ENCODE measurements at places on chromosomes 11 and 22.

- no peak for DNase-seq
Observed at GRCh38 chr11:48108231-48109045, 108.2 kb upstream of the OR4B1 start.

- DNase-seq: no peak
Observed at GRCh38 chr11:95119361-95120060, 29.9 kb downstream of the ENDOD1 start.

- DNase-seq: no peak
Observed at GRCh38 chr11:106275151-106275550, 197.7 kb downstream of the AASDHPPT start.

GRCh38 chr22:37844904-37845329 is 783 bp upstream of the ANKRD54 start:
- no peak for DNase-seq

DNA sequence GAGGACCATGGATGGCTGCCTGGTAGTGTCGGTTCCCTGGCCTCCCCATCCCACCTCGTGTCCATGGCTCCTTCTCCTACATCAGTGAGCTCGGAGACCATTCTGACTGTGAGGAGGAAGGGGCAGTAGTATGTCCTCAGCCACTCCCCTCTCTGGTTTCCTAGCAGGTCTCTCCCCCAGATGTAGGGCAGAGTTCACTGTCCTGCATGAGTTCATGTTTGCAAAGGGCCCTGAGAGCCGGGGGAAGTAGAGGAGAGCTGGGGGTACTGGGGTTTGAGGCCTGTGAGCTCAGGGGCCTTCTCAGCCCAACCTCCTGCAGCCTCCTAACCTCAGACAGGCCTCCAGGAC is 18.4 kb upstream of the ST3GAL4 start:
- no peak for DNase-seq

DNA sequence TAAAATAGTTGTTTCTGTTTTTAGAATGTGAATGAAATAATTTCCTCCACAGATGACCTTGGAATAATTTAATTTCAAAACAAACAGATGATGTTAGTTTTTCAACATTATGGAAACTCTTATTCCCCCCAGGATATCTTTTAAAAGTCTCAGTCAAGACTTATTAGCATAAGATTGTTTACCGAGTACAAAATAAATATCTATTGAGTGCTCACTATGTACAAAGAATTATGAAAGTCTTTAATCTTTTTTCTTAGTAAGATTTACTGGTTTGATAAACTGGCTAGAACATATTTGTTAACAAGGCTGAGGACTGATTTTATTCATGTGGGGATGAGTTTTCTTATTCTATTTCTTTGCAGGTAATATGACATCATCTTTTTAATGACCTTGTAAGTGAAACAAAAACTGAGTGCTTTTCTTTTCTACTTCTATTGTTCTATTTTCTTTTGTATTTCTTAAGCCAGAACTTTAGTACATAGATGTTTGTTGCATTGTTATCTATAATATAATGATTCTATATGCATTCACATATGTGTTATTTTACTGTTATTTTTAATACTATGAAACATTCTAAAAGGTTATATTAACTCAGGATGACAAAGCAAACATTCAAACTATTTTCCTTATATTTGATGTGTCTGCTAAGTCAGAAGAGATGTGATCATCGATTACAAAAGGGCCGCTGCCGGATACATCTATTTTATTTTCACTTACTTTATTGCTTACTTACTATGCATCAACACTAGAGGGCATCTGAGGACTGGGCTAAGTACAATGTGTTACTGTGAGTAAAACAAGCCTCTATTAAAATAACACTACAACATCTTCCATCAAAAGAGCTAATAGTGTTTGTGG is 111.0 kb upstream of the ARHGAP42 start:
- DNase-seq: no peak

- DNase-seq: peak; percentile 79
Observed at GRCh38 chr11:67382276-67383136, 9.1 kb upstream of the CLCF1 start.

GRCh38 chr22:36036167-36036624 is 7.6 kb upstream of the RBFOX2 start:
- no peak for DNase-seq

DNA sequence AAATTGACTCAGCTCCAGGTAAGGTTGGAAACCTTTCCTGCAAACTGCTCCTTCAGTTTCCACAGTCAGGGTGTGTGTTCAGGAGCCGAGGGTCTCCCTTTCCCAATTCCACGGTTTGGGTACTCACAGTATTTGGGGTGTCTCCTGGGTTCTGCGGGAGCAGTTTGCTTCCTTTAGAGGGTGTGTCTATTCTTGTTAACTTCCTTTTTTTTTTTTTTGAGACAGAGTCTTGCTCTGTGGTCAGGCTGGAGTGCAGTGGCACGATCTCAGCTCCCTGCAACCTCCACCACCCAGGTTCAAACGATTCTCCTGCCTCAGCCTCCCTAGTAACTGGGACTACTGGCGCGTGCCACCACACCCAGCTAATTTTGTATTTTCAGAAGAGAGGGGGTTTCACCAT is 251.4 kb downstream of the LUZP2 start:
- no peak for DNase-seq

DNA sequence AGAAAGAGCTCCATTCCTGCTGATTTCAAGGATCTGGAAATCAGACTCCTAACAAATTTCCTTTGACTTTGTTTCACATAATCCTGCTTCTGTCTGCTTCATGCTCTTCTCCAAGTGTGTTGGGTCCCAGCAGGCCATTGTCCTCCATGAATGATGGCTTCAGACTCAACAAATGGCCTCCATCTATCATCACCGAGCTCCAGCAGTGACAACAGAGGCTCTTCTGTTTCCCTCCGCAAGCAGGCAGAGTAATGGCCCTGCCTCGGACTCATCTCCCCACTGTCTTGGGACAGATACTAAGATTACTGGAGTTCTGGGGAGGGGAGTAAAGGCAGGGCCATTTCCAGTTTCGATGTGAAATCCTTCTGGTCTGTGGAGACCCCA is 127.3 kb downstream of the TENM4 start:
- DNase-seq: no peak

DNA sequence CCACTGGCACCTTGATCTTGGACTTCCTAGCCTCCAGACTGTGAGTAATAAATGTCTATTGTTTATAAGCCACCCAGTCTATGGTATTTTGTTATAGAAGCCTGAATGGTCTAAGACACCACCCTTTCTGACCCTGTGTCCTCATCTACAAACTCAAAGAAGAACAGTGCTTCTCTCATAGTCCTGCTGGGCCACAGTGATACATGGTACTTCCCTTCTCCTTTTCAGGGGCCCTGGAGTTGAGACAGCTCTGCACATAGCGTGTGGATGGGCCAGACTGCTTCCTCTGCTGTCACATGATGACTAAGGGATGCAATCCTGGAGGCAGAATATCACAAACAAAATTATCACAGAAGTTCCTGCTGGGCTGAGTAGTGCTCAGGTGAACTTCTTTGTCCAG is 5.0 kb downstream of the KCNJ11 start:
- no peak for DNase-seq

DNA sequence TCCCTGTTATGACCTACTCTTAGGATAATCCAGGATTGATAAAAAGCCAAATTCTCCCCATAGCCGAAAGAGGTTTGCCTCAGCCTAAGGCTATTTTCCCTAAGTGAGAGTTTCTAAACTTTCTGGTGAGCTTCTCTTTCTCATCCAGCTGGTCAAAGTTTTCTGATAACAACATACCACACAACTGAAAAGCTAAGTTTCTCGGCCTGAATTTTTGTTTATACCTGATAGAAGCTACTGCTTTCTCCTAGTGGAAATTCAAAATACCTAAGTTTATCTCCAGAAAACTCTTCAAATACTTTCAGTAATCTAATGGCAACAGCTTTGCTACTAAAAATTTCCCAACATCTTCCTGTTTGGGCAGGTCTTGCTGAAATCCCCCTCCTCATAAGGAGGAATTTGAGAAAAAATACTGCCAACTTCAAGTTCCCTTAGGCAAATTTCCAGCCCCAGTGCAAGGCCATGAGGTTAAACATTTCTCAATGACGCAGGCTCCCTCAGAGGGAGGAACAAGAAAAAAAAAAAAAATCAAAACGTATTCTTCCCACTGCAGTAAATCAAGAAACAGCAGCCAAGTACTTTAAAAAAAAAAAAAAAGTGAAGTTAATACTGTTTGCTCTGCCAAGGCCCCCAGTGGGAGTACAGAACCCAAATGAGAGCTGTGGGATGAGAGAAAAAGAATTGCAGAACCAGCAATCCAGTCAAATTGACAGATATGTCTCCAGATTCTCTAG is 127.0 kb downstream of the MRTFA start:
- no peak for DNase-seq

- DNase-seq: no peak
Observed at GRCh38 chr11:3111466-3111865, 53.6 kb downstream of the OSBPL5 start.

- DNase-seq: no peak
Observed at GRCh38 chr11:106152013-106152412, 74.6 kb downstream of the AASDHPPT start.

DNA sequence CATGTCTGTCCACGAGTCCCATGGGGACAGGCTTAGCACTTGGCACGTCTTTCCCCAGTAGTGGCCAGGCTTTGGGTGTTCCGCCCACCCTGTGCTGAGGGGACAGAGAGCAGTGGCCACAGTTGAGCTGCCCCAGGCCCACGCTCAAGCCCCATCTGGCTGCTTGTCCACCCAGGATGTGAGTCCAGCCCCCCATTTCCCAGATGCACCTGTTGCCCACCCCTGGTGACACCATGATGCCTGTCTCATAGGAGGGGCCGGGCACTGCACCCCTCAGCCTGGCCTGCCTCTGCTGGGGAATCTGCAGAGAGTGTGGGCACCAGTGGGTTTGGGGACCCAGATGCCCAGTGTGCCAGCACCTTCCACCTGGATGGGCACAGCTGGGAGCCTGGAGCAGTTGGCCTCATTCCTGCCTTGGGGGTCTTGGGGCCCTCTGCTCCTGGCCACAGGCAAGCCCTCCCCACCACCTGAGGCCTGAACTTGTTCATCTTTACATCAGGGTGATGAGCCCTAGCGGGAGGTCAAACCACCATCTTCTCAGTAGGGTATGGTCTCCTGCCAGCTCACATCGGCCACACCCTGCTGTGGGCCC is 5.7 kb downstream of the SIGIRR start:
- DNase-seq: no peak

- no peak for DNase-seq
Observed at GRCh38 chr22:50281957-50282356, 11.8 kb upstream of the MAPK11 start.

DNA sequence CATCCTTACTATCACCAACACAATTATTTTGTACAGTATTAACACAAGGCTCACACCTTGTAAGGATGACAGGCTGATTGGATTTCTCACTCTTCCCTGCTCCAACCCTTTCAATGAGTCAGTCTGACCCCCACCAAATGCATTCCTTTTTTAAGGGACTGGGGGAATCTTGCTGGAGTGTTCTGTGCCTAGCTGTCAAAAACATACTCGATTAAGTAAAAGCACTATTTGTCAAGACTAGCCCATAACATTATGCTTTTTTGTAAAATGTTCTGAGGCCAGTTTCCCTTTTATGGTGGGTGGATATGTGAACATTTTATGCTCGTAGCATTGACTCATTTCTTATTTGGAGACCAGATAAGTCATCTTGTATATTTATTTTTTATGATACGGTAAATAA is 87.2 kb downstream of the PDHX start:
- DNase-seq: no peak

DNA sequence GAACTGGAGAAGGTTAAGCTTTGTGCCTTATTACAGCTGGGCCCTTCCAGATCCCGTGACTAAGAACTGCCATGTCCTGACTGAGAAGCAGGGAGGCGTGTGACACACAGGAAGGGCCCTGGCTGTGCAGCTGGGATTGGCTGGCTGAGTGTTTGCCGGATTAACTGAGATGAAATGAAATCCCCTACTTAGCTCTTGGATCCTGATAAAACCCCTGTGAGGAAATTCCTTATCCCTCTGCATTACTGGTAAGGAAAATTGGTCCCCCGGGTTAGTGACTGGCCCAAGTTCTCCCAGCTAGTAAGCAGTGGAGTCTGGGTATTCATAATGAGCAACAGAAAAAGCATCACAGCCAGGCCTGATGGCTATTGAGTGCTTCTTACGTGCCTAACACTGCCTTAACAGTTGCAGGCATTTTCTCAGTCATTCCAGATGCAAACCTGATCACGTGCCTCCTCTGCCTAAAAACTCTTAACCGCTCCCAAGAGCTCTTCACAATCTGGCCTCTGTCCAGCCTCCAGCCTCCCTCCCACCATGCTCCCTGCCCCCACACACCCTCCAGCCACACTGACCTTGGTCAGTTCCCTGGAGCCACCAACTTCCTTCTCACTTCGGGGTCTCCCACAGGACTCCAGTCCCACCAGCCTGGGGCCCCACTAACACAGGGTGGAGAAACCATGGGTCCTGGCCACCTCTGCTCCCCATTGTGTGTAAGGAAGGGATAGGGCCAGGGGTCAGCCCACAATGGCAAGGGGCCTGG is 37.8 kb downstream of the ARRB1 start:
- no peak for DNase-seq

DNA sequence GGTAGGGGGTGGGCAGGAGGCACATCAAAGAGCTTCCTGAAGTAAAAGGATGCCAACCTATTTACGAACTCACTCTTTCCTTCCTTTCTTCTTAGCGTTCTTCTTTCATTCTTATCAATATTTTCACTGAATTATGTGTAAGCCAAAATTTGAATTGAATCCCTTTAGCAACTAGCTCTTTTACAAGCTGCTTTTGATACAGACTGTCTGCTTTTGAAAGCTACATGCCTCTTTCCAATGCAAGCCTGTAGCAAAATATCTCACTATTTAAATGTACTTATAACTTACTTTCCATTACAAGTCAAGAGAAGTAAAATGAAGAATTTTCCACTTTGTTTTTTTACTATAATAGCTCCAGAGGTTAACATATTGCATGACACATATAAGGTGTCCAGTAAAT is 186.6 kb downstream of the NXPE2 start:
- no peak for DNase-seq

GRCh38 chr22:25701056-25701780 is 40.8 kb upstream of the MYO18B start:
- no peak for DNase-seq

GRCh38 chr11:97345032-97345431 is 955.2 kb downstream of the JRKL start:
- no peak for DNase-seq

DNA sequence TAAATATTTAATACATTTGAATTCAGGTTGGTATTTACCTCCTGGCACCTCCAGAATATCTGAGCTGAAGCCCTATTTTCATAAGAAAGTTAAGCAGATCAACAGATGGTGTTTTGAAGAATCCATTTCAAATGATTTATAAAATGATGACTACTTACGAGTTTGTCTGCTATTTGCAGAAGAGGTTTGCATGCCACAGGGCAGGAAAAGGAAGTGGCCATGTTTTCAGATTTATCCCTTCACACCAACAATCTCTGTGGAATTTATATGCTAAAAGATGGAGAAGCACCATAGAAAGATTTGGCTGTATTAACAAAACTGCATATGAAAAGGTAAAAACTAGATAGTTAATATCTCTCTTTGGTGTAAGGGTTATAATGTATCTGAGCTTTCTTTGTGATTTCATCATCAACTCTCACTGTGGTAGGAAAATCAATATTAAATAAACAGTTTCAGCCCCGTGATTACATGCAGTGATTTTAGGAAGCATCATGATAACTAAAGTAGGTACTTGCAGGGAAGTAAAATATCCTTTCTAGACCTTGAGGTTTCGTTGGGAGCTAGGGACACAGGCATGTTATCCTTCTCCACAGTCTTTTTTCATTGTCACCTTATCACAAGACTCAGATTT is 2.6 kb downstream of the BMAL1 start:
- no peak for DNase-seq

- DNase-seq: no peak
Observed at GRCh38 chr11:99638073-99638553, 617.4 kb downstream of the CNTN5 start.

GRCh38 chr11:108524422-108524821 is 26.2 kb upstream of the POGLUT3 start:
- no peak for DNase-seq

All from CD8-positive, alpha-beta T cell (primary cell).